ENCODE measurements at places on chromosomes 5 and 9.

DNA sequence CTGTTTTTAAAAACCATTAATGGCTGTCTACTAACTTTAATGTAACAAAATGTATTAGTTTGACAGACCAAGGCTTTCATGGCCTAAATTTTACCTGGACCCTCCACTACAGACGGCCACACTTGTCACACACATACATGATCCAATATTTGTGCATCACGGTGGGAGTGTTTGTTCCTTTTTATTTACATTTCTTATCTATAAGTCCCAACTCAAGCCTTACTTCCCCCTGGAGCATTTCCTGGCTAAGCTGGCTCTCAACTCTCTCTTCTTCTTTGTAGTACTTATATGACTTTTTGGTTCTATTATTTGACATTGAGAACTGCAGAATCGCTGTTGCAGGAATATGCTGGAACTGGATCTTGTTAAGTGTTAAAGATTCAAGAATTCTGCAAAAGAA is 534.4 kb downstream of the RAB3C start:
- no peak for DNase-seq

DNA sequence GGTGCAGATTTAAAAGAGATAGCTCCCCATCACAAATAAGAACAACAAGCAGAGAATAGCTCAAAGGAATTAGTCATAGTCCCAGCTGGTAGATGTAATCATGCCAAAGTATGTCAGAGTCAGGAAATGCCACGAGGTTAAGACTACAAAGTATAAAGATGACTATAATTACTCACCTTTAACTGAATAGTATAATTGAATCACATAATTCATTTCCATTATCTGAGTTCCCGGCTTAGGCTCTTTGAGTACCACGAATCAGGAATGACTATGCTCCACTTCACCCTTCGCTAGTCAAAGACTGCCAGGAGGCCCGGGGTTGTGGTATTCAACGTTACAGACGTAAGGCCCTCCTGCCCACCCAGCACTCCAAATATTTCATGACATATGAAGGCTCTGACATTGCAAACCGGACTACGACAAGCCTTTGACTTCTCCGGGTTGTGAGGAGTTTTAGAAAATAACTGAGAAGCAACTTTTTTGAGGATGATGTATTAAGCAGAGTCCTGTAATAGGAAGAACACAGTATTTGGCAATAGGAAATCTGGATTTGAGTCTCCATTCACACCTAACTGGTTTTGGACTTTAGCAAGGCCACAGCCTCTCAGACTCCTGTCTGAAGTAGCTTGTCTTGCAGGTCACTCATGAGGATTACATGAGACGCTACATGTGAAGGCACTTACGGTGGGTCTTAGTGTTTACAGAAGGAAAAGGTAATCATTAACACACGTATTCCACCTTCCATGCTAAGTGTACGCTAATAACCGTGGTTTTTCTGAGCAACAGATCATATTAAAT is 64.6 kb downstream of the ENC1 start:
- DNase-seq, result peak; percentile 88

DNA sequence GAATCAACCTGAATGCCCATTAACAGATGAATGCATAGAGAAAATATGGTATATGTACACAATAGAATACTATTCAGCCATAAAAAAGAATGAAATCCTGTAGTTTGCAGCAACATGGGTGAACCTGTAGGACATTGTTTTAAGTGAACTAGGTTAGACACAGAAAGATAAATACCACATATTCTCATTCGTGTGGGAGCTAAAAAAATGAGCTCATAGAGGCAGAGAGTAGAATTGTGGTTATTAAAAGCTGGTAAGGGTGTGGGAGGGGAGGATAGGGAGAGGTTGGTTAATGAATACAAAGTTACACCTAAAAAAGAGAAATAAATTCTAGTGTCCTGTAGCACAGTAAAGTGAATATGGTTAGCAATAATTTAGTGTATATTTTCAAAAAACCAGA is 23.5 kb downstream of the PTTG1 start:
- no peak for DNase-seq

DNA sequence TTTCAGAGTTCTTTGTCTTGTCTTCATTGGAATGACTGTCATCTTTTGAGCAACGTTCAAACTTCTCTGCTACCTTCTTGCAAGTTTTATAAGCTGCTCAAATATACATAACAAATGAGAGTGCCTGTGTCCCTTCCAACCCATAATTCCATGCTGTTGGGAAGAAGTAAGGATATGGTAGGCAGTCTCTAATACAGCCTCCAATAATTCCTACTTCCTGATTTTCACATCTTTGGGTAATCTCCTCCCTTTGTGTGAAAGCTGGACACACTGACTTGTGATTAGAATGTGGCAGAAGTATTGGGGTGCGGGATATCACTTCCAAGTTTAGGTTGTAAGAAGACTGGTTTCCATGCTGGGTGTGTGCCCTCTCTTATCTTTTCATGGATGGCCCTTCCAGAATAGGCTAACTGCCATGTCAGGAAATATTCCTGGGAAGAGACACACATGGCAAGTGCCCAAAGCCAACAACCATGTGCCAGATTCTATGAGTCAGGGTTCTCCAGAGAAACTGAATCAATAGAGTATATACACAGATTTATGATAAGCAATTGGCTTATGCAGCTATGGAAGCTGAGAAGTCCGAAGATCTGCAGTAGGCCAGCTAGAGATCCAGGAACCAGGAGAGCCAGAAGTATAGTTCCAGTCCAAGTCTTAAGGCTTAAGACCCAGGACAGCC is 531.3 kb downstream of the NTRK2 start:
- DNase-seq, result peak; percentile 16

GRCh38 chr5:157772127-157772526 is 28.6 kb downstream of the LSM11 start:
- no peak for DNase-seq

- DNase-seq, result no peak
These were observed 88.2 kb downstream of the GAS1 start for GRCh38 chr9:86859056-86859455.

GRCh38 chr5:6029811-6030271 is 348.5 kb downstream of the MED10 start:
- DNase-seq, result no peak

DNA sequence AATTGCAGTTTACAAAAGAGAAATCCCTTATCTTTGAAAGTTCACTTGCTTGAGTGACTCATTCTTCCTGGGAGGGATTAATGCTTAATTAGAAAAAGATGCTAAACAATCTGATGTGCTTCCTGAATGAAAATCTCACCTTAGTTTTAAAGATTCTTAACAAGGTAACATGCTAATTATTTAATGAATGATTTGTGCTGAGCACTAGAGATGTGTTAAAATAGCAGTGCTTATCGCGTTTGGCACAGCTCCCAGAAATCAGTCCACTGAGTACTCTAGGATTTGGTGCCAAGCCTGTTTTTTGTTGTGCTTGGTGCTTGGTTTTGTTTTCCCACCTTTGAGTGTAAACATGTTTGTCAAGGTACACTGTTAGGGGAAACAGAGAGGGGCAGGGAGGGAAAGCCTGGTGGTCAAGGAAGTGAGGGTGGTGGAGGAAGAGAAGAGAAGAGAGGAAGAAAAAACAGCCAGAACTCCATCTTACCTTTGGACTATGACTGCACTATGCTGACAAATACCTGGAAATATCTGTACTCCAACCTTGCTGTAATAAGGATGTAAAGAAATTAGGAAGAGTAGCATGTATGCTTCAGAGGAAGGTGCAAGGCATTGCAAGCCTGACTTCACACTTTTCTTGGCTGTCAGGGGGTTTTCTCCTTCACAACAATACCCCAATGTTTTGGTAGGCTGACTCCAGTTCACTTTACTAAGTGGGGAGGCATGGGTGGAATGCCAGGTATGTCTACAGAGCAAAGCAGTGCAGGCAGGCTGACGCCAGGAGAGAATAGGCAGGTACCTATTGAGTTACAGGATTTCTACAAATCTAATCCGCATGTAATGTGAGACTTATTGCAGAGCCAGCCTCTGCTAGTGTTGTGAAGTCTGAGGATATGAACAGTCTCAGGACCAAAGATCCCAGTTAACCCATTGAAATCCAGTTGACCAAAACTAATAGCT is 157.2 kb upstream of the ISL1 start:
- DNase-seq, result peak; percentile 6

- DNase-seq, result peak; percentile 27
These were observed 46.3 kb downstream of the AOPEP start for GRCh38 chr9:94772639-94773303.

GRCh38 chr5:23466401-23466912 is 41.0 kb upstream of the PRDM9 start:
- DNase-seq, result peak; percentile 6

GRCh38 chr5:170368586-170368985 is 20.6 kb downstream of the KCNMB1 start:
- no peak for DNase-seq

Data from GM23248 (cell line).